Endothelial cell (in vitro differentiated cells): ENCODE measurements at places on chromosomes 7 and 10.
A peak's percentile ranks its signal among the peaks of the same experiment; 100 is the strongest.

GRCh38 chr10:75358132-75358531 is 43.4 kb downstream of the ZNF503 start:
- DNase-seq: no peak

- DNase-seq: no peak
Observed at GRCh38 chr10:117463545-117463920, 79.0 kb upstream of the EMX2 start.

DNA sequence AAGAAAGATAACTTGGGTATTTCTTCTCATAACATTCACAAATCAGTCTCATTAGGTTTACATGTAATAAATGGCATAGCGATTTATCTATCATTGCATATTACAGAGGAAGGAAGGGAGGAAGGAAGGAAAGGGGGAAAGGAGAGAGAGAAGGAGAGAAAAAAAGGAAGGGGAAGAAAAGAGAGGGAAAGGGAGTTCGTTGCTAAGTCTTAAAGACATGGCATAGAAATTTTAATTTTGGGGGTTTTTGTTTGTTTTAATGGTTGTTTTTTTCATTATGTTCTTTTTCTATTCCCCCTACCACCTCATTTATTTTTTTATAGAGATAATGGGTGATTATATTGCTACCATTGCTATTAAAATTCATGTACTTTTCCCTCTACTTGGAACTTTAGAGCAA is 604.3 kb downstream of the IPMK start:
- no peak for DNase-seq

DNA sequence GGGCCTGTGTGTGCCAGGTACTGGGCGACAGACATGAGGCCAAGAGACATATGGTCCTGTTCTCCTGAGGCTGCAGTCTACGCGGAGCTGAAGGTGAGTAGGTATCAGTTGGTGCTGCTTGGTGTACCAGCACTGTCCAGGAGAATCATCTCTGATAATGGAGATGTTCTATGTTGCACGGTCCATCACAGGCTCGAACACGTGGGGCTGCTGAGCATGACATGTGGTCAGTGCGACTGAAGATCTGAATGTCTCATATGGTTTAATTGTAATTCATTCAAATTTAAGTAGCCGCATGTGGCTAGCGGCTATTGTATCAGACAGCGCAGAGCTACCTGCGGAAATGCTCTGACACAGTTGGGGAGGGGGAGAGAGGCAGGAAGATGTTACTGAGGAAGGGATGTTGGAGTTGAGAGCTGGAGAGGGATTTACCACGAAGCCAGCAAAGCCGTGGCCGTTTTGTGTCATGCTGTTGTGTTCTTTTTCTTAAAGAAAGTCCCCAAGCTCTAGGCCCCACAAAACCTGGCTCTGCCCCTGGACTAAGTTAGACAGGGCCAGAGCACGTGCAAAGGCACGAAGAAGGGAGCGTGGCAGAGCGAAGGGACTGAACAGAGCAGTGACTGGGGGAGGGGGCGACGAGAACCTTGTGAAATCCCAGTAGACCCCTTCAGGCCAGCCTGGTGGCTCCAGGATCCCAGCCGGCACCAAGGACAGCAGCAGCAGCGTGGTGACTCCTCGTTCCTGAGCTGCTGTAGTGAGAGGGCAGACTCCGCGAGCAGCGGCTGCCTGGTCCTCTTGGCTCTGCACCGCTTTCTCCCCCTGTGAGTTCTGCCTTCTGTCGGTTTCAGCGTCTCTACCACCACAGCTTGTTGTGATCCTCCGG is 20.0 kb downstream of the SMKR1 start:
- DNase-seq: peak; percentile 25

DNA sequence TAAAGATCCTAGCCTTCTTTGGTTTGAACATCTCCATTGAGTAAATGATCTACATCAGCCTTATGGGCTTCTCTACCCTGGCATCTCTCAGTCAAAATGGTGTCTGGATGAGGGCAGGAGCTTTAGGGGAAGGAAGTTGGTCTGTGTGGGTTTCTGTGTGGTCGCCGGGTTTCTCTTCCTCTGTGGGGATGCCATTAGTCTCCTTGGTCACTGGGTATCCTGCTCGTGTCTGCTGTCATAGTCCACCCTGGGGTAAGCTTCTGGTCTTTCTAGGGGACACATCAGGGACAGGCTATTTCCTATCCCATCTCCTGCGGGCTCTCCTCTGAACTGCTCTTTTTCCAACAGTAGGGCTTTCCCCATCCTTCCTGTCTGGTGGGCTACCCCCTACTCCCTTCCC is 150.3 kb upstream of the NPY start:
- no peak for DNase-seq

GRCh38 chr7:68279827-68280400 is 1283.3 kb downstream of the TYW1 start:
- no peak for DNase-seq

GRCh38 chr10:110006358-110007160 is 1.2 kb upstream of the ADD3 start:
- peak; percentile 9 for DNase-seq

DNA sequence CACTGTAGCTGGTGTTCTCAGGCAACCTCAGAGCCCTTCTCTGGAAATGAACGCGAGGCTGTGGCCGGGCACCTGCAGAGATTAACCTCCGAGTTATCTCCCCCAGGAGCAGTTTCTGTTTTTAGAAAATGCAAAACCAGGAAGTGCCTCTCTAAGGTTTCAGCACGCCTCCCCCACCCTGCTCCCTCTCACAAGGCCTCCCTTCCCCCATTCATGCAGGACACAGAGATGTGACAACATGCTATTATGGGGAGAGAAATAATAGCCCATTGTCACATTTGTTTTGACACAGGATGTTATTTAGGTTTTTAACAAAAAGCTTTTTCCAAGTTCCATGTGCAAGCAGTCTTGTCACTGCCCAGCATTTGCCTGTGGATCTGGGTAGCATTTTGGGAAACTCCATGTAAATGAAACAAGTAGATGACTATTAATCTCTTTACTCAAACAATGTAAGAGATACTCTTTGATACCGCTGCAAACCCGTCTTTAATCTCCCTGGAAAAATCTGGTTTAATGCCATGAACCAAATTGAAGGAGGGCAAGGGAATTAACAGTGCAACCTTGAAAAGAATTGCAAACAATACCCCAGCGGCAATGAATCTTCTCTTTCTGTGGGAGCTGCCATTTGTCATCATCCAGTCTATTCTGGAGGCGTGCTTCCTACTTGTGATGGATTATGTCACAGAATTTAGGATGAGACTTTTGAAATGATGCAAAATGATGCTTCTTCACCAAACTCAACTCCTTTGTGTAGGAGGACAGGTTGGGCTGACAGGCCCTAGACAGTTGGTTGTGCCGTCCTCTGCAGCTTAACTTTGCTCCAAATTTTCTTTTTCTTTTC is 86.5 kb upstream of the NMT2 start:
- peak; percentile 15 for DNase-seq

DNA sequence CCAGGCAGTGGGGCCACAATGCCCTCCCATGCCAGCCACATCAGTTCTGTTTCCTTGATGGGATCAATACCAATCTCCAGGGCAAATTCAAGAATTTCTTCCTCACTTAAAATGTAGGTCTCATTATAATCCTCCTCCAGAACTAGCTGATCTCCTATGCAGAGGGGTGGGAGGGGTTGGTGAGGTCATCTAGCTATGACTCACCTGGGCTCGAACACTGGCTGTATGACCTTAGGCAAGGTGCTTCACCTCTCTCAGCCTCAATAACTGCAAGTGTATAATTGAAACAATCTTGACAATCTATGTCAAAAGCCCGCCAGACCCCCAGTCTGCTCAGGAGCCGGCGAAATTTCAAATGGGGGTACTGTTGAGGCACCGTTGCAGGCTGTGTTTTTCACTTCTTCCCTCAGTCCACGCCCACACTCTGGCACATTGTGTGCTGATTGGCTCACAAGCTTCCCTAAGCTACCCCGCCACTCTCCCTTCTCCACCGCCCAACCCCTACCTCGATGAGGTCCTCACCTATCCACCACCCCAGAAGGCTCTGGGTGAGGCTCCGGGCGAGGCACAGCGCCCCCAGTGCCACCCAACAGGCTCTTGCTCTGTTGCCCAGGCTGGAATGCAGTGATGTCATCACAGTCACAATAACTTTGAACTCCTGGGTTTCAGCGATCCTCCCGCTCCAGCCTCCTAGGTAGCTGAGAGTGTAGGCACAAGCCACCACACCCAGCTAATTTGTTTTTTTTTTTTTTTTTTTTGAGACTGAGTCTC is 70.5 kb downstream of the ZNF22 start:
- DNase-seq: no peak

DNA sequence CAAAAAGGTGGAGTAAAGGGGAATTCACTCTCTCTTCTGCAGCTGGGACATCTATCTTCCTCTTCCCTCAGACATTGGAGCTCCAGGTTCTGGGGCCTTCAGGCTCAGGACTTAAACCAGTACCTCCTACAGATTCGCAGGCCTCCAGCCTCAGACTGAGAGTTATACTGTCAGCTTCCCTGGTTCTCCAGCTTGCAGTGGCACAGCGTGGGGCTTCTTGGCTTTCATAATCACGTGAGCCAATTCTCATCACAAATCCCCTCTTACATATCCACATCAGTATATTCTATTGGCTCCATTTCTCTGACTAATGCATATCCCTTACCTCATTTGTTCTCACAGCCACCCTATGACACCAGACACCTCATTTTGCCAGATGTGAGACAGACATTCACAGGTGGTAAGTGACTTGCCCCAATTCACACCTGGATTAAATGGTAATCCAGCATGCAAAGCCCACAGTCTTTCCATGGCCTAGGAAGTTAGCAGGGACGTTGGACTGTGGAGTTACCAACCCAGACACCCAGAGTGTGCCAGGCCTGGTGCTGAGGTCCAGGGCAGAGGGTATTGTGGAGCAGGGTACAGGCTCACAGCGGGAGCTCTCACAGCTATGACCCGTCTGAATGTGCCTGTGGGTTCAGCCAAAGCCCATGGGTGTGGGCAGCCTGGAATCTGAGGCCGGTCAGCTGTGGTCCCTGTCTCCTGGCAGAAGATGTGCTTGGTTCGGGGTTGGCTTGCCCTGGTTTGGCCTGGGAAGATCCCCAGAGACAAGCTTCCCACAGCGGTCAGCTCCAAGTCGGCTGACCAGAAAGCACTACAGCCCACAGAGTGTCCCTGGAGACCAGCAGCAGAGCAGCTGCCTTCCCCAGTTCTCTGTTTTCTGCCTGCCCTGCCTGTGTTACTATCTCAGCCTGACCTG is 18.4 kb upstream of the ZCCHC24 start:
- DNase-seq: no peak

GRCh38 chr10:34507217-34507616 is 307.9 kb downstream of the PARD3 start:
- no peak for DNase-seq

- DNase-seq: no peak
Observed at GRCh38 chr7:111018960-111019736, 71.8 kb upstream of the LRRN3 start.

DNA sequence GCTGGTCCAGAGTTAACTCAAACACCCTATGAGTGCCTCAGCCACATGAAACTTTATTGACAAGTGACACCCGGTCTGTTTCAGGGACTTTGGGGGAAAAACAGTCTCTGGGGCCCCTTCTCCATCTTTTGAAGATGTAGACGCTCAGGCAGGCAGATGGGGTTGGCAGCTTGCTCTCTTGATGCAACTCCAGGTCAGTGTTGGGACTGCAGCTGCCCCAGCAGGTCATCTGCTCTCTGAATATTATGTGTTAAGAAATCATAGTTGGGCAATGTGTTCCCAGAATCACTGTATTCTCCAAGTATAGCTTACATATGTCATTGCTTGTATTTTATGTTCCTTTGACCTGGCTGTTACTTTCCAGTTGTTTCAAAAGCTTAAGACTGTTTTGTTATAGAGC is 544.9 kb upstream of the MGMT start:
- DNase-seq: no peak

DNA sequence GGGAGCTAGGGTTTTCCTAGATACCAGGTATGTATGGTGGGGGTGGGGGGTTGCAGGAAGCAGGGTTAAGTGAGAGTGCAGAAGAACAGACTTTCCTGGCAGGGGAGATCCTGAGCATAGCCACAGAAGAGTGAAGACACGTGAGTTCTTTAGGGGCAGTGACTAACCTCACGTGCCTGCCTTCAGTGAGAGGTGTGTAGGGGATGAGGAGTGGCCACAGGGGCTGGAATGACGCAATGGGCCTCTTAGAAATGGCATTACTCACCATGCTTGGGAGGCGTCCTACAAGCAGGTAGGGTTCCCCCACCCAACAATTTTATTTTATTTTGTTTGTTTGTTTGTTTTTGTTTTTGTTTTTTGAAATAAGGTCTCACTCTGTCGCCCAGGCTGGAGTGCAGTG is 698.6 kb upstream of the NRP1 start:
- DNase-seq: no peak

- DNase-seq: no peak
Observed at GRCh38 chr7:44398511-44398911, 73.1 kb upstream of the CAMK2B start.

DNA sequence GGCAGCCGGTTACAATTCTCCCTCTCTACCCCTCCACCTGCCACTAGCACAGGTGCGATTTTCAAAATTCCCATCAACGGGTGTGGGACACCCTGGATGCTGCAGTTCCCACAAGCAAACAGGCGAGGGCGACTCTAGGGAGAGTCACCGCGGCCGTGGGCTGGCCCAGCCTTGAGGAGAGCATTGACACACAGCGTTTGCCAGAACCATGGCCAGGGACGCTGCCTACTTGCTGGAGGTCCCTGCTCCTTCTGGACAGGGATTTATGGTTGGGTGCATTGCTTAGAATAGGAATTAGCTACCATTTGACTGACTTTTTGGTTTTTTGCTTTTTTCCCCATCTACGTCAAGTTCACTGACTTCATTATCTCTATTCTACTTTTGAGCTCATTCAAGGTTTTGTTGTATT is 19.0 kb upstream of the CLDN4 start:
- DNase-seq: peak; percentile 72

- DNase-seq: no peak
Observed at GRCh38 chr7:75635036-75635435, 103.7 kb downstream of the HIP1 start.

- DNase-seq: no peak
Observed at GRCh38 chr10:76840802-76841201, 796.8 kb downstream of the KCNMA1 start.

DNA sequence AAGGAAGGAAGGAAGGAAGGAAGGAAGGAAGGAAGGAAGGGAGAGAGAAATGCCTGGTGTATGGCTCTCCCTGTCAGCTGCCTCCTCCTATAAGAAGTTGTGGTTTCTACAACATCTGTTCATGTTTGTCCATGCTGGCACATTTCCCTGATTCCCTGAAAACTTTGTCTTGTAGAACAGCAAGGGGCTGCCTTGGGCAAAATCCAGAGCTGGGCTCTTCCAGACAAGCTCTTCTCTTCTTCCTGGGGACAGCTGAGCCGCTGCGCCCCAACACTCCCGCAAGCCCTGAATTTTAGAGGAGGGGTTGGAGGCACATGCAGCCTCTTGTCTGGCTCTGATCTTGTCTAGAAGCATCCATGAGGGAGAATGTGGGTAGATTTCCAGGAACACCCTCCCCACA is 282.0 kb upstream of the ADARB2 start:
- no peak for DNase-seq

- DNase-seq: no peak
Observed at GRCh38 chr10:3096149-3096548, 28.8 kb downstream of the PFKP start.

DNA sequence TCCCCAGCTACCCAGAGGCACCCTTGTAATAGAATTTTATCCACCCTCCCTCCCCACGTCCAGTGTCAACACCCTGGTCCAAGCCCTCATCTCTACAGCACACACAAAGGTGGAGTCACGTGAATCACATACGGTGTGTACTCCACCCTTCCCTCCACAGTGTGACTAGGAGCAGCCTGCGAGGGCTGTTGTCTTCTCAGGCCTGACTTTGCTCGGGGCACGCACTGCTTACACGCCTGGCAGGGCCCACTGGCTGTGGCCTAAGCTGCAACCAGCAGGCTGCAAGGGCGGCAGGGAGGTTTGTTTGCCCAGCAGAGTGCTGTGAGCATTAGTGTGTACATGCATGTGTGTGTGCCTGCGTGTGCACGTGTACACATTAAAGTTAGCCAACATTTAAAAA is 93.7 kb downstream of the COBL start:
- DNase-seq: no peak
